ENCODE measurements at places on chromosomes 3 and 15.

GRCh38 chr15:66619152-66619903, 53.5 kb upstream of the LCTL start:
- DNase-seq: peak; percentile 75

DNA sequence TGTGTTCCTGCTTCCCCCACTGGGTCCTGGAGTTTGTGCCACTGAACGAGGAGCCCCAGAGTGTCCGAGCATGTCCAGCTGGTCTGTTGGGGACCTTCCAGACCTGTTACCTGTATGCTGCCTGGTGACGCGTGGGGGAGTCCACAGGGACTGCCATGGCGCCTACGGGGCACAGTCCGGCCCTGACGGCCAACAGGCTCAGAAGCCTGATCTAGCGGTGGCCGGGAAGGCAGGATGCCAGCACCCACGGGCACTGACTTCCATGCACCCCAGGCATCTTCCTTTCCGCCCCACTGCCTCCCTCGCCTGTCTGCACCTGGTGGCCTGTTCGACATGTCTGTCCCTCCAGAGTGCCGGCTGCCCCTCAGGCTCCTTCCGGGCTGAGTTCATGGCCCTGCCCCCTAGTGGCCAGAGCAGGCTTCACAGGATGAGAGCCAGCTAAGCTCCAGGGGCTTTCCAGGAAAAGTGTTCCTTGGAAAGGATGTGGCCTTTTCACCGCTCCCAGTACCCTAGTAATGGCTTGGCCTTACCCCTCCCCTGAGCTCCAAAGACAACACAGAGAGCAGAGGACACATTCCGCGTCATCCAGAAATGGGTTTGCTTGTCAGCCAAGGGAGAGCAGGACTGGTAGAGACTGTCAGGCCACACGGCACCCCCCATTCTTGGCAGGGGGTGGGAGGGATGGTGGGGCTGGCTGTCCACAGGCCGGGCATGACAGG, 35.7 kb downstream of the NGRN start:
- DNase-seq: peak; percentile 75

DNA sequence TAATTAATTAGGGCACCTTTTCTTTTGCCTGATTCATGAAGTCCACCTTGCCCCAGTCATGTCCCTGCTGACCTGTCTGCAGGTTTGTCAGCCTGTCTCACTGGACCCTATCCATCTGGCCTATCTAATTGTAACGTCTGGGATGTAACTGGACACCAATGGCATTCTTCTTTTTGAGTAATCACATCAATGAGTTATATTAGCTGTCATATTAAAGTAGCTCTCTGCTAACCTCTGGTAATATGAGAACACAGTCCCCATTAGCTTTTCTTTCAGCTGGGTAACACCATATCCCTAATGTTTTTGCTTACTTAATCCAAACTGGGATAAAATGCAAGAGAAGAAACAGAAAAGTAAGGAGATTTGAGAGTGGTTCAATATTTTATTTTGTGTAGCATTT, 166.2 kb upstream of the VEPH1 start:
- DNase-seq: no peak

DNA sequence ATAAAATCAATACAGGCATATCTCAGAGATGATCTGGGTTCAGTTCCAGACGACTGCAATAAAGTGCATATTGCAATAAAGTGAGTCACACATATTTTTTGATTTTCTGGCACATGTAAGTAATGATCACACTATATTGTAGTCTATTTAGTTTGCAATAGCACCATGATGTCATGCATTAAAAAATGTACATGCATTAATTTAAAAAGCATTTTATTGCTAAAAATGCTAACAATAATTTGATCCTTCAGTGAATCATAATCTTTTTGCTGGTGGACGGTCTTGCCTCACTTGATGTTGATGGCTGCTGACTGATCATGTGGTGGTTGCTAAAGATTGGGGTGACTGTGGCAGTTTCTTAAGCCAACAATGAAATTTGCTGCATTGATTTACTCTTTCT, 511.1 kb downstream of the OTOL1 start:
- DNase-seq: no peak

GRCh38 chr3:32816439-32817256, 1.1 kb upstream of the TRIM71 start:
- peak; percentile 85 for DNase-seq

DNA sequence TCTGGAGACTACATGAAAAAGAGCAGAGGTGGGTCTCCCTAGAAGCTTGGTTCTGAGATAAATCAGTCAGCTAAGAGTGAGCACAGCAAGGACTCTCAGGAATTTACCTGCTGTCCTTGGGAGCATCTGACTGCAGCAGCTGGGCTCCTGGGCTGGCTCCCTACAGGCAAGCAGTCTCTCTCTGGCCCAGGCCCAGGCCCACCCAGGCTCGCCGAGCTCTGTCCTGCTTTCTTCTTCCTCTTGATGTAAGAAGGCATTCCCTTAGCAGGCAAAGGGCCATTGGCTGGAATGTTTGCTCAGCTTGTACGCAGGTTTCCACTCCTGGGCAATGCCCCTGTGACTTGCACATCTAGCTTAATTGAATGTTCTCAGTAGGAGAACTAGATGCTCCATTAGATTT, 4.3 kb upstream of the RBP2 start:
- no peak for DNase-seq

GRCh38 chr3:168341956-168342936, 246.5 kb upstream of the GOLIM4 start:
- DNase-seq: no peak

GRCh38 chr3:120908030-120908794, at the start of gene STXBP5L:
STXBP5L (plus strand) TSS chr3:120908205; CDS start chr3:120909579, 1,374 bp downstream.
- DNase-seq: peak; percentile 97

DNA sequence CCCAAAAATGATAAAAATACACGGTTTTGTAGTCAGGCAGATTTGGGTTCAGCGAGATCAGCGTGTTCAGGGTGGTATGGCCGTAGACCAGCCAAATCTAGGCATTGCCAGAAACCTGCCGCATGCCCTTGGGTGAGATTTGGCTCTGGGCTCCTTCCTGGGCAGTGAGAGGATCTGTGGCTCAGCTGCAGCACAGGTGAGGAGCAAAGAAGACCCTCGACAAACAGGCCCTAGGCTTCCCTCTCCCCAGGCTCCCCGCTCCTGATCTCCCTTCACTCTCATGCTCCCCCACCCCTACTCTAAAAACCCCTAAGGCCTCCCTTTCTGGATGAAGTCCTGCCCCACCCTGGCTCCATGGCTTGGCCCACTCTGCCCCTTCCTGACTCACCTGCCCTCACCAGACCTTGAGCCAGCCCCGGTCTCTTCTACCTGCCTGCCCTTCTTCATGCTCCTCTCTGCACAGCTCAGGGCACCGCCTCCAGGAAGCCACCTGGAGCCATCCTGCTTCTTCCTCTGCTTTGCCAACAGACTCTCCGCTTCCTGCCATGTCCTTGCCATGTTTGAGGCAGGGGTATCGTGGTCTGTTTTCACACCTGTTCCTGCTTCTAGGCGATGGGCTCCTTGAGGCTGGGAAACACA, 88.1 kb downstream of the CORO2B start:
- DNase-seq: no peak

DNA sequence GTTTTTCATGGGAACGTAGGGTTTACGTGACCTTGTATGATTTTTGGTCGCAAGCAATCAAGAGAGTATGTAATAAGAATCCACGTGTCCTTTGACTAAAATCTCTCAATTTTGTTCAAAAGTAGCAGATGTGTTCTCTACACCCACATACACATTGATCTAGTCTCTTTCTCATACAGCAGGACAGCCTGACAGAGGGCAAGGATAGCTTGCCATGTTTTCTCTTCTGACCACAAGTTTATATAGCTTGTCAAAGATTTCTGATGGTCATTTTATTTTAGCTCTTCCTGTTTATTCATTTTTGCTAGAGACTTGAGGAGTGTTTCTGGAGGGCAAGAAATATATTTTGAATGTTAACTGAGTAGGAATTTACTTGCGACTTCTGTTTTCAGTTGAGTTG, 570.2 kb upstream of the ALCAM start:
- DNase-seq: no peak

DNA sequence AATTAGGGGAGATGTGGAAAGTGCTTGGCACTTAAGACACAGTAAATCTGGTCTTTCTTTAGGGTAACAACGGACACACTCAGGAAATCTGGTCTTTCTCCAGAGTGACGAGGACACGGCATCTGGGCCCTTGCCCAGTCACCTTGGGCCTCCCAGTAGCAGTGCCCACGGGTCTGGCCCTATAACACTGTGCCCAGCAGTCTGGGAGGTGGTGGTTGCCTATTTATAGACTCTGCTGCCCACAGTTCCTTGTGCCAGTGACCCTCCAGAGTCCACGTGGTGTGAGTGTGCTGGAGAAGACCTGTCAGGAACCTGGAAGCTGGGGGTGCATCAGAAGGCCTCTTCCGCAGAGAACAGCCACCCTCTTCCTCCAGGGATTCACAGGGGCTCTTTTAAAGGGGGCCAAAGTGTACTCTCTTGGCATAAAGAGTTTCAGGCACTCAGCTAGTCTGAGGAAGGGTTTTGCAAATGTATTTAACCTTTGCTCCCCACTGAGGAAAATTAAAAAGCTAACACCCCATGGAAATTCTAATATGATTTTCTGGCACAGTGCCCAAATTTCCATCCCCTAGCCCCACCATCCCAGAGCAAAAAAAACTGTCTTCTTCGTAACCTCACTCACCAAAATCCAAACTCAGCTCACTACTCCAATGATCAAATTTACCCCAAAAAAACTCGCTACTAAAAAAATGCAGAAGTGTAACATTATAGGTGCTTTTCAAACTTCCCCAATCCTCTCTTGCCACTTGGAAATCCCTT, 15.4 kb downstream of the WNT5A start:
- no peak for DNase-seq

DNA sequence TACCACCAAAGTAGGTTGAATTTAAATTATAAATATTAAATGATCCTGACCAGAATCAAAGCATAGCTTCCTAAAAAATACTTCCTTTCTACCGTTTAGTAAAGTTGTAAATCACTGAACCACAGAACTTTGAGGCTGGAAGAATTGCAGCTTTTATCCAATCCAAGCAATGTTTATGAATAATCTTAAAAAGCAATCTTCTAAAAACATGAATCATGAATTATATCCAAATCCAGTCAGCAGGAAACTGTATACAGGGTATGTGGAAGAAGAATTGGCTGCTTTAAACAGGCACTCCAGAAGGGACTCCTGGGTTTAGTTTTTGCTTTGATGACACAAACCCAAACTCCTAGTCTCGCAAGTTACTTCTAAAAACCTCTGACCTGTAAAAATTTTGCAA, 30.2 kb downstream of the HEG1 start:
- no peak for DNase-seq

GRCh38 chr3:46334741-46335478, 19.0 kb upstream of the CCR2 start:
- no peak for DNase-seq

DNA sequence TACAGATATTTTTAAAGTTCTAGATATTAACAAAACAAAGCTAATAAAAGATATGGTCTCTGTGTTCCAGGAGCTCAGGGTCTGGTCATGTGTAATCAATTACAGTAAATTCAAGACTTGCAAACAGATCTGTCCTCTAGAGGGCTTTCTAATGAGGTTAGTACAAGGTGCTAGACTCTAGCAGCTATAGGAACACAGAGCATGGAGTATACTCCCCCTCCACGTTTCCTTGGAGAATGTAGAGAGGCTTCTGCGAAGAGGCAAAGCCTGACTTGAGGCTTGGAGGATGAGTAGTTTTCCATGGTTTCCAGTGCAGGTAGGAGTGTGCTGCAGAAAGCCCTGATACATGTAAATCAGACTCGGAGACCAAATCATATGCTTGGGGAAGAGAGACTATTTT, 32.7 kb upstream of the DLG1 start:
- no peak for DNase-seq

DNA sequence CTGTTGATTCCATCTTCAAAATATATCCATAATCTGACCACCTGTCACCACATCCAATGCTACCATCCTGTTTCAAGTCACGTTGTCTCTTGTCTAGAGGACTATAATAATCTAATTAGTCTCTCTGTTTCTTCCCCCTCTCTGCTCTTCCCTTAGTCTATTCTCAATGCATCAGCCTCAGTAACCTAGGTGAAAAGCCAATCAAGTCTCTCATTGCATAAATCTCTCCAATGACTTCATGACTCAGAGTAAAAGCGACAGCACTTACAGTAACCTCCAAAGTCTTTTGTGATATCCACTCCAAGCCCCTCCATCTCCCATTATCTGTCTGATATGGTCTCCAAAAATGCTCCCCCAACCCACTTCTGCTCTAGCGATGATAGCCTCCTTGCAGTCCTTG, 7.2 kb downstream of the UBA3 start:
- no peak for DNase-seq

GRCh38 chr3:42843713-42844411, 31.8 kb downstream of the CYP8B1 start:
- DNase-seq: no peak

GRCh38 chr3:52023860-52024764, 28.4 kb upstream of the RPL29 start:
- no peak for DNase-seq

- no peak for DNase-seq
Observed at GRCh38 chr3:114362815-114363214, 69.0 kb downstream of the TIGIT start.

DNA sequence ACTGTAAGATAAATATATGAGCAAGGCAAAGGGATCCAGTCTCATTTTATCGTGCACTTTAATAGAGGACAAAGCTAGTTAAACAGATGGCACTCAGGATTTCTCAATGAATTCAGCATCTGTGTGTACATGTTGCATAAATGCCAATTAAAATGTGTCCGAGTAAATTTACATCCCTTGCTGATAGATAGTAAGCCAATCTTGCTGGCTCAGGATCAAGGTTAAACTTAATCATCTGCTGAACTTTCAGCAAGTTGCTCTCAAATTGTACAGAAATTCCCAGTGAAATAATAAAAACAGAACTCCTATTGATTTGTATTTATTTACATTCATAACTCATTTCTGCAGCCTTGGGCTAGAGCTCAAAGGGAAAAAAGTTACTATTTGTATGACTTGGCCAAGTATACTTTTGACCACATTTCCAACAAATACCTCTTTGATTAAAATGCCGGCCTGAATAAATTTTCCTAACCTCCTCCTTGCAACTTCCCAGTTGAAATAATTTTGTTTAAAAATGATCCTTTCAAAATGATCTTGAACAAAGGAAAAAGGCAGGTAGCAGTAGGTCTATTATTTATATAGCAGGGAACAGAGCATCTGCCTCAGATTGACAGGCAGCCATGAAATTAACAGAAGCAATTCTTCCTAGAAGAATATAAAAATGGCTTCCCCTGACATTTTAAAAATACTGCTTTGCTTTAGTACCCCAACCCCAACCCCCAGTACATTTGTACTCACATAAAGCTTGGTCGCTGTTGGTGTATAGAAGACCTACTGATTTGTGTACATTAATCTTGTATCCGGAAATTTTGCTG, 1001.9 kb downstream of the ROBO1 start:
- DNase-seq: no peak

DNA sequence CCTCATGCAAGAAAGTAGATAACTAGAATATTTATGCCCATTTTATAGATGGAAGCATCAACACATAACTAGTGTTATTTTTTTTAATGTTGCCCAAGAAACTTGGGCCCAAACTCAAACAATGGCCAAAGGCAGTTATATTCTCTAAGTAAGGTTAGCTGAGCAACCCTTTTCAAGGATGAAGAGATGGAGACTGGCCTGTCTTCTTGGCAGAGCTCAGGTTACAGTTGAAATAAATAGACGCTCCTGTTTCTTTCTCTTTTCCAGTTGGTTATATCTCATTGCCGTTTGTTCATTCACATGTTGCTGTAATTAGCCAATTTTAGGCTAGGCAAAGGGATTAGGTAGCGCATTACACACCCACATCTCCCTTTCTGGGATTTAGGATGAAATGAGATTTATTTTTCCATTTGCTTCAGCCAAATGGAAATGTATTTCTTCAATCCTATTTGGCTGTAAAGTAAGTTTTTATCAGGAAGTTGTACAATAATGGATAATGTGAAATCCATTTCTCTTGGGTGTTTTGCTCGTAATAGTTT, 93.2 kb downstream of the CMSS1 start:
- DNase-seq: no peak

- no peak for DNase-seq
Observed at GRCh38 chr3:120420928-120421551, 29.8 kb downstream of the FSTL1 start.
